Activated T-helper 2 cell treated with anti-CD3 and anti-CD28 coated beads, Interferon-gamma antibody, Interleukin-2, Interleukin-4, amounts not matched to agents 10 μg/mL and 5 μg/mL and 100 μg/mL, durations not matched to agents 14 hours and 24 hours and 36 hours (primary cell): ENCODE measurements at places on chromosomes 11 and 22. TPM values are rescaled to one million over a fixed set of nuclear protein-coding genes. Genes with fewer than 3 reads are reported as not detected.

GRCh38 chr22:45129703-45130524 is 33.8 kb upstream of the NUP50 start:
- H3K4me3 ChIP-seq = no peak overlapping the region
- DNase-seq = no peak
- H3K27me3 ChIP-seq = peaks cover 4% of the 10 kb centered on the region
- H3K36me3 ChIP-seq = peaks cover 27% of the 10 kb centered on the region
- H3K4me1 ChIP-seq = peaks cover 17% of the 10 kb centered on the region
- peak overlapping the region; percentile 40 for H3K27ac ChIP-seq

DNA sequence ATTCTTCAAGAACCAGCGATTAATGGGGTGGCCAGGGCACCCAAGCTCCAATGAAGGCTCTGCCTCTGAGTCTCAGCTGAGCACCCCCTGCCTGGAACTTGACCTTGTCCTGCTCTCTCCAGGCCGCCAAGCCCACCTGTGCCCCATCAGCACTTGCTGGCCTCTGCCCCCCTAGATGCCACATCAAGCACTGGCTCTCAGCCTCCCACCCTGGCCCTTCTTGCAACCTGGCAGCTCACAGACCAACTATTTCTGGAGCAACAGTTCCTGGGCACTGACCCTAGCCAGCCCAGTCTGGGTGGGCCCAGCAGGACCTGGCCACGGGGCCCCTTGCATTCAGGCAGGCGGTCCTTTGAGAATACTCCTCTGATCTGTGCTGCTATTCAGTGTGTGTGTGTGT is 98.8 kb upstream of the PITPNB start:
- no peaks in the 10 kb centered on the region for H3K27me3 ChIP-seq
- no peak overlapping the region for H3K4me3 ChIP-seq
- H3K4me1 ChIP-seq = no peaks in the 10 kb centered on the region
- no peak for DNase-seq
- no peak overlapping the region for H3K27ac ChIP-seq
- H3K36me3 ChIP-seq = no peaks in the 10 kb centered on the region

DNA sequence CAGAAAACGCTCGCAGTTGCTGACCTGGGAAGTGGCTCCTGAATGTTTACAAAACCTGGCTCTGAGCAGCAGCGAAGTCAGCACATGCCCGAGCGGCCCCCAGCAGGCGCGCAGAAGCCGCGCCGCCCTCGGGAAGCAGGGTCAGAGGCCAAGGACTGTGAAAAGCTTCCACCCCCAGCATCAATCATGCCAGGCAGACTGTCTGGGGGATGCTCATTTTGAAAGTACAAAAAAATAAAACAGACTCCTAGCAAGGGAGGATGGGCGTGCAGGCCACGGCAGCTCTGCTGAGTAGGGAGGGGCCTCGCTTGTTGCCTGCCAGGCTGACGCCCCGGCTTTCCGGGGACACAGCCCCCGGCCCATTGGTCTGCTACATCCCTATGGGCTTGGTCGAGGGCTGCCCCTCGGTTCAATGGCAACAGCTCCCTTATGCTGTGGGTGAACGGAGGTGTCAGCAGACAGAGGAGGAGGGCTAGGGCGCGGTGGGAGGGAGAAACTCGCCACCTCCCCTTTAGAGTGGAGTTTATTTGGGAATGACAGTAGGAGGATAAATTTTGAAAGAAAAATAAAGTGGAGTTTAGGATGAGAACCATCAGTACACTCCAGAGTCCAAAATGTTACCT is 37.7 kb upstream of the GNB1L start:
- H3K4me3 ChIP-seq = peak overlapping the region; percentile 66
- peaks cover 30% of the 10 kb centered on the region for H3K4me1 ChIP-seq
- no peaks in the 10 kb centered on the region for H3K27me3 ChIP-seq
- DNase-seq = peak; percentile 30
- peaks cover 11% of the 10 kb centered on the region for H3K36me3 ChIP-seq

DNA sequence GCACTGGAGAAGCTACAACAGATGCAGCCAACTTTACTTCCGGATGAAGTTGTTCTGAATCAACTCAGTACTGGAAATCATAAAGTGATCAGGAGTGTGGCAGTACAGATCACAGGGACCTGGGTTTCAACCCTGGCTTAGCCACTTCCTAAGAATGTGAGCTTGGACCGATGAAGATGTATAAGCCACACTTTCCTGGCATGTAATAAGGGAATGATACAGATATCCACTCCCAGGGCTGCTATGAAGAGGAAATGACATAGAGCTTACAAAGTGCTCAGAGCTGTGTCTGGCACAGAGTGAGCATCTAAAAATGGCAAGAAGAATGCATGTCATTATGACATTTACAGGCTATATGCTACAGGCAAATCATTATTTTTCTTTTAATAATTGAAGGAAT is 378.7 kb downstream of the NTM start:
- no peaks in the 10 kb centered on the region for H3K36me3 ChIP-seq
- H3K4me3 ChIP-seq = no peak overlapping the region
- H3K27me3 ChIP-seq = no peaks in the 10 kb centered on the region
- H3K27ac ChIP-seq = no peak overlapping the region
- no peak for DNase-seq

GRCh38 chr11:100918551-100919500 is 210.8 kb downstream of the PGR start:
- H3K36me3 ChIP-seq = no peaks in the 10 kb centered on the region
- no peaks in the 10 kb centered on the region for H3K27me3 ChIP-seq
- H3K27ac ChIP-seq = no peak overlapping the region
- H3K4me1 ChIP-seq = no peaks in the 10 kb centered on the region
- no peak overlapping the region for H3K4me3 ChIP-seq

DNA sequence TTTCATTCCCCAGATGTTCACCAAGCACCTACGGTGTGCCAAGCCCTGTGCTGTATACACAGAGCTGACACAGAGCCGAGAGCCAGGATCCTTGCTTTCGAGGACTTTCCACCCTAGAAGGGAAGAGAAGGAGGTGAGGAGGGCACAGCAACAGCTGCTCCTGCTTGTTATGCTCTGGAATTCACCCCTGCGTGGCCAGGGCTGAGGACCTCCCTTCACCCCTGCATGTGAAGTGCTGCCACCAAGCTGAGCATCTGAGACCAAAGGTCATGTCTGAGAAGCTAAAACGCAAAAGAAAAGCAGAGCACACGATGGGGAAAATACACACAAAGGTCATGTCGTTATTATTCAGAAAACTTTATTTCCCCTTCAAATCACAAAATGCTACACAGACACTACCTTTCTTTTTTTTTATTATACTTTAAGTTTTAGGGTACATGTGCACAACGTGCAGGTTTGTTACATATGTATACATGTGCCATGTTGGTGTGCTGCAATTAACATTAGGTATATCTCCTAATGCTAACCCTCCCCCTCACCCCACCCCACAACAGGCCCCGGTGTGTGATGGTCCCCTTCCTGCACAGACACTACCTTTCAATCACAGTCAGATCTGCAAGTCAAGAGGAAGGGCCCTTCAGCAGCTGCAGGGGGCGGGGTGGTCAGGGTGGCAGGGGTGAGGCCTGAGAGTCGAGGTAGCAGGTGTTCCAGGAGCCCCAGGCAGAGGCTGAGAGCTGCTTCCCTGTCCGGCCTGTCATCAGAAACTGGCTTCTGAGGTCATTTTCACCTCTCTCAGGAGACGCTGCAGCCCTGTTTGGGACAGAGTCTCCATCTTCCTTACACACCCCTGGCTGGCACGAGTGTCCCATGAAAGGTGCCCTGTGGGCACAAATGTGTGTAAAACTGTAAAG is 40.1 kb upstream of the PRR5 start:
- no peaks in the 10 kb centered on the region for H3K27me3 ChIP-seq
- no peak overlapping the region for H3K27ac ChIP-seq
- H3K4me3 ChIP-seq = no peak overlapping the region
- H3K36me3 ChIP-seq = no peaks in the 10 kb centered on the region
- DNase-seq = no peak

GRCh38 chr22:25753252-25753651 is 11.3 kb downstream of the MYO18B start:
- peaks cover 52% of the 10 kb centered on the region for H3K4me1 ChIP-seq
- no peaks in the 10 kb centered on the region for H3K27me3 ChIP-seq
- no peak overlapping the region for H3K27ac ChIP-seq
- DNase-seq = no peak
- H3K36me3 ChIP-seq = peaks cover 45% of the 10 kb centered on the region

DNA sequence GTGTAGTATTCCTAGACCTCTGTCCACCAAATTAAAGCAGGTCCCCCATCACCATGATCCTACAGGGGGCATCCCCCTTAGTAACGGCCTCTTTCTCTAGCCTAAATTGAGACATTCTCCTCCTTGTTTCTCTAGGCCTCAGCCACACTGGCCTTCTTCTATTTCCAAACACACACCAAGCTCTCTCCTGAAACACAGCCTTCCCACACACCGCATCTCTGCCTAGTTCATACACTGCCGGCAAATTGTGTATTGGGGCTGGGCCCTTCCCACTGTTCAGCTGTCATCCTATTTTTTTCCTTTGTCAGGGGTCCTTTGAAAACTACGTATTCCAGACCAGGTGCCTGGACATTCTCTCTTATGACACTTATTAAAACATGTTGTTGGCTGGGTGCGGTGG is 11.5 kb upstream of the VPREB1 start:
- peaks cover 8% of the 10 kb centered on the region for H3K4me1 ChIP-seq
- H3K4me3 ChIP-seq = no peak overlapping the region
- no peaks in the 10 kb centered on the region for H3K36me3 ChIP-seq
- H3K27ac ChIP-seq = no peak overlapping the region
- no peak for DNase-seq

DNA sequence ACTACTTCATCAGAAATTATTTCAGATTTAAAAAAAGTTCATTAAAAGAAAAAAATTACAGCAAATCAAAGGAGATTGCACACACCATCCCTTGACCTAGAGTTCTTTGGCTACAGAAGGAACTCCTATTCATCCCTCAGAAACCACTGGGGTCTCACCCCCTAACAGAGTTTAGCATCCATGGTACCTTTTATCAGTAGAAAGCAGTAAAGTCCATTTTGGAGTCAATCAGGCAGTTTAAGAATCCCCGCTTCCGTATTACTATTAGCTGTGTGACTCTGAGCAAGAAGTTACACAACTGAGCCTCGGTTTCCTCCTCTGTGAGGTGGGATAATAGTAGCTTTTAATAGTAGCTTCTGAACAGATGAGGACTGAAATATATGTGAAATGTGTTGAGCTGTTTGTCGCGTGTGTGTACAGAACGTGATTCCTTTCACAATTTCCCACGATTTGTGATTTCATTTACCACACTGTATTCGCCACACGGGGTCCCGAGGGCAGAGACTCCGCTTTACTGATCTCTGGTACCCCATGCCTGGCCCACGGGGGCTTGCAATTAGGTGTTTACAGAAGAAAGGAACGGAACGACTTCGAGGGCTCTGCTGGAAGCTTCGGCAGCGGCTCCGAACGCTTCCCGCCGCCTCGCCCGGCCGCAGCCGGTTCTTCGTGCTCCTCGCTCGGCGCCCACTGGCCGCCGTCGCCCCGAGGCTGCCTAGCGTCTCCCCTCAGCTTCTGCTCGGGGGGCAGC is 72.5 kb upstream of the ZBED5 start:
- H3K4me3 ChIP-seq = peak overlapping the region; percentile 69
- peaks cover 61% of the 10 kb centered on the region for H3K27me3 ChIP-seq
- H3K4me1 ChIP-seq = peaks cover 13% of the 10 kb centered on the region
- no peaks in the 10 kb centered on the region for H3K36me3 ChIP-seq
- H3K27ac ChIP-seq = no peak overlapping the region
- no peak for DNase-seq

TBX10 gene
- total RNA-seq = not detected in 2 replicates

CSF2RB gene
- total RNA-seq = 4.6 and 4.9 TPM in 2 replicates

WBP2NL gene
- total RNA-seq = 1.3 and 1.6 TPM in 2 replicates

NXPE1 gene
- not detected in 2 replicates for total RNA-seq

MMP8 gene
- not detected in 2 replicates for total RNA-seq

STK33 gene
- total RNA-seq = 0.11 and 0.62 TPM in 2 replicates
